ENCODE measurements at places on chromosomes 5 and 9.

DNA sequence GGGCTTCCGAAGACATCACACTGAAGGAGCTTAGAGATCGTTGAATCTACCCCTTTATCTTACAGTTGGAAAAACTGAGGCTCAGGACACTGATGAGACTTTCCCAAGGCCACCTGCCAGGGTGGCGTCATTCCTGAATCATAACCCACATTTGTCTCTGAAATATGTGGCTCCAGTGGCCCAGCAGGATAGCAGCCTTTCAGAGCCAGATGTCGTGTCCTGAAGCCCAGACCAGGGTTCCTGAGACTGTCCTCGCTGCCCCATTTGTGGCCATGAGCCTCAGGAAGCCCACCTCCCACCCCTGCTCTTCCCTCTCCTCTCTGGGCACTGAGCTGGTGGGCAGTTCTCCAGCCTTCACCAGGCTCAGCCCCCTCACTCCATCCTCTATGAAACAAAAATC is 2.4 kb downstream of the HMCN2 start:
- no peak for DNase-seq

GRCh38 chr5:59609501-59610265 is 283.8 kb downstream of the PDE4D start:
- no peak for DNase-seq

GRCh38 chr9:111198936-111199335 is 131.1 kb downstream of the OR2K2 start:
- DNase-seq, result no peak

DNA sequence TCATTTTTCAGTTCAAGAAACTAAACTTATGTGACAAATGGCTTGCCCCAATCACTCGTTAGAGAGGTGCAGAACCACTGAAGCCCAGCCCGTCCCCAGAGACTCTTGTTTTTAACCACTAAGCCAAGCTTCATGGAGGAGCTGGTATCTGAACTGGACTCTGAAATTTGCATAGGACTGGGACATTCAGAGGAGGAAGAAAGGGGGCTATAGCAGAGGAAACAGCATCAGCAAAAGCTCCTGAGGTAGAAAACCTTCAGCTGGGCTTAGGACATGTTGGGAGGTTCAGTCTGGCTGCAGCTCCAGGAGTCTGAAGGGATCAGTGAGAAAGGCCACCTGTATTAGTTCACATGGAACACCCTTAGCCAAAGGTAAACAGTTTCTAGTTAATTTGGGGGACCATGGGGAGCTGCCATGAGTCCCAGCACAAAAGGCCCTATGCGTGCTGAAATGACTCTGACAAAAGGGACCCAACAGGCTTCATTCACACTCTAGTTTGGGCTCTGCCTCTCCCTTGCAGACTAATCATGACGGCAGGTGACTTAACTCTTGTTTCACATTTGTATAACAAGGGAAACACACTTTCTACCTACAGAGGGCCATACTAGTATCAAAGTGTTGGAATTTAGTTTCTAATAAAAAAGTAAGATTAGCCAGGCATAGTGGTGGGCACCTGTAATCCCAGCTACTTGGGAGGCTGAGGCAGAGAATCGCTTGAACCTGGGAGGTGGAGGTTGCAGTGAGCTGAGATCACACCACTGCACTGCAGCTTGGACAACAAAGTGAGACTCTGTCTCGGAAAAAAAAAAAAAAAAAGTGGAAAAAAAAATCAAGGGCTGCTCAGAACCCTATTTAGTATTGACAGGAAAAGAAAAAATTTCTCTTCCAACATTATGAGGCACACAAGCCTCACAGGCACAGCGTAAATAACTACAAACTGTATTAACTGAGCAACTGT is 10.2 kb downstream of the FBXO10 start:
- DNase-seq, result no peak

Data from anterior cingulate cortex (tissue), 58 donors.